ENCODE measurements at places on chromosomes 1 and 21. TPM values are rescaled to one million over a fixed set of nuclear protein-coding genes. Genes with fewer than 3 reads are reported as not detected.

Gene OBSCN
- total RNA-seq = 25.5 TPM

Gene STUM
- 1.6 TPM for total RNA-seq

Gene KRTAP12-2
- 5.6 TPM for total RNA-seq

Gene CELA3A
- total RNA-seq = not detected

Gene UBASH3A
- total RNA-seq = not detected

Gene OR2L5
- not detected for total RNA-seq

Gene TMEM125
- 10.0 TPM for total RNA-seq

Gene GNG4
- total RNA-seq = 0.13 TPM

Gene RCSD1
- 1.3 TPM for total RNA-seq

Gene FLG2
- total RNA-seq = 259 TPM

- no peak overlapping the region for H3K27ac ChIP-seq
- peaks cover 79% of the 10 kb centered on the region for H3K27me3 ChIP-seq
- no peak for DNase-seq
- H3K4me3 ChIP-seq = no peak overlapping the region
- H3K4me1 ChIP-seq = peaks cover 4% of the 10 kb centered on the region
Observed at GRCh38 chr1:28815533-28816185, 3.7 kb downstream of the OPRD1 start.

DNA sequence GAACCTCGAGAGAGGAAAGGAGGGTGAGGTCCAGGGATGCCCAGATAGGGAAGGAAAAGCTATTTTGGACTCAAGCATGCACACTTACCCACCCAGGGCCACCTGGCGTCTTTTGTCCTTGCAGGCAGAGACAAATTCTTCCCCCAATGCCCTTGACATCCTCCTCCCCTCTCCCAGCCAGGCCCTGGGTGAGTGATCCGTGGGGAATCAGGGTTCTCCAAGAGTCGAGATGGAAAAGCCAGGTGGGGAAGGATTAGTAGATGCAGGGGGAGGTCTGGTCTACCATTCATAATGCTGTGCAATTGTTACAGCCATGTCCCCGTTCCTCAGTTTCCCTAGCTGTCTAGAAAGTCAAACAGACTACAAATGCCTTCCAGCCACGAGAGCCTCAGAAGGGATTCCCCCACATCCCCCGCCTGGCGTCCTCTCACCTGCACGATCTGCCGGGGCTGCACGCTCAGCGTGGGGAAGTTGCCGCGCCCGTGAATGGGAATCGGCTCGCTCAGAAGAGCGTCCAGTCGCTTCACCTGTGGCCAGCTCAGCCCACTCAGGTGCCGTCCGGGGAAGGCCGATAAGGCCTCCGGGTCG is 580 bp downstream of the TENT5B start:
- no peaks in the 10 kb centered on the region for H3K27me3 ChIP-seq
- no peaks in the 10 kb centered on the region for H3K36me3 ChIP-seq
- no peak for DNase-seq
- peak overlapping the region; percentile 93 for H3K27ac ChIP-seq
- H3K4me1 ChIP-seq = peaks cover 43% of the 10 kb centered on the region
- H3K4me3 ChIP-seq = peak overlapping the region; percentile 68

DNA sequence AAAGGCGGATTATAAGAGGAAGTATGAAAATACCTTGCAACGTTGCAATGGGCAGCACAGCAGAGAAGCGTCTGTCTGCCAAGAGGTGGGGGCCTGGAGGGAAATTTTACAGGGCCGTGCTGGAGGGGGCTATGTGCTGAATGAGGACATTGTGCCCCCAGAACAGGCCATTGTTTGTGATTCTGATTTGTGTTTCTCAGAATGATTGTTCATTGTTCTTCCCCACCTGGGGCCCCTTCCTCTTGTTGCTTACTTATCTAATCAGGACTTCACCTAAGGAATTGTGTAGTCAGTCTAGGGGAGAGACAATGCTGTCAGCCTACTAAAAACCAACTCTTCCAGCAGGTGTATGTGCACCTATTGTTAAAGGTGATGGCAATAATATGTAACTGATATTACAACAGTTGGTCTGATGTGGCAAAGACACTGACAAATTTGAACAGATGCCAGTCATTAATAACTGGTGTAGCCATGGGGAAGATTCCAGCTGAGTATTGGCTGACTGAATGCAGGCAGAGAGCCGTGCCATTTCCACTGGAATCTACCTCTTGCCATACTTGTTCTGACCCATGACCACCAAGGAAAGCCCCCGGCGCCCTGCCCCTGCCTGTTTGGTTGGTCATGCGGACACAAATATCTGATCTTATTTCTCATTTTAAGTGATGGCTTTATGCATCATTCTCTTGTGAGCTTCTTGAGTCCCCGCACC is 45.2 kb upstream of the PSEN2 start:
- no peak overlapping the region for H3K27ac ChIP-seq
- no peaks in the 10 kb centered on the region for H3K27me3 ChIP-seq
- no peak overlapping the region for H3K4me3 ChIP-seq
- H3K4me1 ChIP-seq = peaks cover 34% of the 10 kb centered on the region

DNA sequence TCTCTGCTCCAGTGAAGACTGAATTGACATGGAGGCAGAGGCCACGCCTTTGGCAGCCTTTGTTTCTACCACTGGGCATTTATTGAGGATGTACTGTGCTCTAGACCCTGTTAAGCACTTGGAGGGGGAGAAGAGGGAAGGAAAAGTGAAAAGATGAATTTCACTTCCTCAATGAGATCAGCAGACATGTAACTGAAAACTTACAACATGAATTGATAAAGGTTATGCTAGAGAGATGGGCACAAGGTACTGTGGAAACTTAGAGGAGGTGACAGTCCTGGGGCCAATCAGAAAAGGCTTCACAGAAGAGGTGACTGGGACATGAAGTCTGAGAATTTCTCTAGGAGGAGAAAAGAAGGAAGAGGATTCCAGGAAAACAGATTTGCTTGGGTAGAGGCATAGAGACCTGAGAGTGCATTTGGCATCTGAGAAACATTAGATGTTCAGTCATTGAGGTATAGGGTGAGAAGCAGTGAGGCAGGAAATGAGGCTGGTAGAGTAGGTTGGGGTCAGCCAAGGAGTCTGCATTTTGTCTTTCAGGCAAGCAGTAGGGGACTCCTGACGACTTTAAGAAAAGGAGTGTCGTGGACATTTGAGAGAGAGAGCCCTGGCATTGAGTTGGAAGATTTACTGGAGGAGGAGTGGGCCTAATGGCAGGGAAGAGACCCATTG is 113.0 kb downstream of the SYT2 start:
- H3K36me3 ChIP-seq = peaks cover 4% of the 10 kb centered on the region
- no peaks in the 10 kb centered on the region for H3K27me3 ChIP-seq
- DNase-seq = no peak
- H3K4me1 ChIP-seq = peaks cover 13% of the 10 kb centered on the region
- H3K27ac ChIP-seq = no peak overlapping the region

GRCh38 chr1:40986956-40987355 is 7.5 kb downstream of the CTPS1 start:
- no peak overlapping the region for H3K4me3 ChIP-seq
- H3K27ac ChIP-seq = no peak overlapping the region
- H3K27me3 ChIP-seq = no peaks in the 10 kb centered on the region
- peaks cover 21% of the 10 kb centered on the region for H3K4me1 ChIP-seq
- H3K36me3 ChIP-seq = peaks cover 73% of the 10 kb centered on the region
- DNase-seq = no peak

- no peaks in the 10 kb centered on the region for H3K27me3 ChIP-seq
- no peak overlapping the region for H3K27ac ChIP-seq
- DNase-seq = no peak
- peaks cover 44% of the 10 kb centered on the region for H3K4me1 ChIP-seq
- no peaks in the 10 kb centered on the region for H3K36me3 ChIP-seq
- H3K4me3 ChIP-seq = no peak overlapping the region
Observed at GRCh38 chr1:183284086-183284485, 98.0 kb downstream of the LAMC2 start.

DNA sequence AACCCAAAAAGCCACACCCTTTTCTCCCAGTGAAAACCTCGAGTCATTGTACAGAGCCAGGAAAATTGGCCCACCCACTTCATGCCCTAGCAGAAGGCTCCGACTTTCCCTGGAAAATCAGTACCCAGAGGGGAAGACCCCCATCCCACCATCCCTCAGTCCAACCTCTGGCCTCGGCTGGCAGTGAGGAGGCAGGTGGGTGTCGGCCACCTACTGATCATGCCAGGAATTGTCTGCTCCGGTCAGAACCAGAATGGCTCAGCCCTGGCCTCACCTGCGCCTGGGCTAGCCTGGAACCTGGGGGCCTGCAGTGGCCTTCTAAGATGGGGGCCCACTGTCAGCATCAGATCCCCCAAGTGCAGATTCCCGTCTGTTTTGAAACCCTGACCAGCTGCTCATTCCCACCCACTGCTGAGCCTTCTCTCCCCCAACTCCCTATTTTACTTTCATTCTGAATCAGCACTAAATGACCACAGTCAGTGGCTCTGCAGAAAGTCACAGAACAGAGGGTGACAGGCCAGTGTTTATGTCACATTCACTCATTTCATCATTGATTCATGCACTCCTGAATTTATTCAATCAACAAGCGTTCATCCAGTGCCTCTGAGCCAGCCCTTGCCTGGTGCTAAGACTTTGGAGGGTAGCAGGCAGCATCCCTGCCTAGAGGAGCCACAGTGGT is 3.0 kb upstream of the S100A9 start:
- no peak overlapping the region for H3K27ac ChIP-seq
- peaks cover 7% of the 10 kb centered on the region for H3K27me3 ChIP-seq
- peaks cover 20% of the 10 kb centered on the region for H3K4me1 ChIP-seq
- no peak for DNase-seq
- H3K36me3 ChIP-seq = no peaks in the 10 kb centered on the region
- H3K4me3 ChIP-seq = no peak overlapping the region

- H3K27me3 ChIP-seq = peaks cover 60% of the 10 kb centered on the region
- H3K4me1 ChIP-seq = no peaks in the 10 kb centered on the region
- no peak overlapping the region for H3K4me3 ChIP-seq
- DNase-seq = no peak
Observed at GRCh38 chr1:36855699-36856494, 178.4 kb downstream of the GRIK3 start.

GRCh38 chr1:170731566-170732251 is 67.8 kb downstream of the PRRX1 start:
- H3K27me3 ChIP-seq = no peaks in the 10 kb centered on the region
- no peaks in the 10 kb centered on the region for H3K4me1 ChIP-seq
- DNase-seq = no peak
- H3K4me3 ChIP-seq = no peak overlapping the region

DNA sequence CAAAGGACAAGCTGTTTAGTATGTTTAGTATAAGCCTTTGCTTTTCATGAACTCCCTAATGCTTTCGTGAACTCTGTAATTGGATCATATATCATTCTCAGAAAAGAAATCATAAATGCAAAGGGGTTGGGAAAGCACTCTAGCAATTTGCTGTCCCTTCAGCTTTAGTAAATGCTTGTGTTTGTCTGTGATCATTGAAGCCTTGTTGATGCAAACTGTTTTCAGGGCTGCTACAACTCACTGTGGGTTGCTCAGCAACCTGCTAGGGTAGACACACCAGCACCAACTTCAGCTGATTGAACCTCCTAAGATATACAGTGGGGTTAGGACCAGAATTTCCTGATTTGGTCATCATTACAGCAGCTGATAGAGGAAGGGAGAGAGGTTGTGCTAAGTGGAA is 95.0 kb downstream of the SGIP1 start:
- H3K36me3 ChIP-seq = no peaks in the 10 kb centered on the region
- H3K4me3 ChIP-seq = no peak overlapping the region
- no peaks in the 10 kb centered on the region for H3K27me3 ChIP-seq

- H3K27ac ChIP-seq = no peak overlapping the region
- H3K36me3 ChIP-seq = no peaks in the 10 kb centered on the region
- H3K4me1 ChIP-seq = no peaks in the 10 kb centered on the region
Observed at GRCh38 chr1:188444526-188444925, 1615.8 kb downstream of the PLA2G4A start.

- no peaks in the 10 kb centered on the region for H3K36me3 ChIP-seq
- H3K27me3 ChIP-seq = peaks cover 4% of the 10 kb centered on the region
- no peak for DNase-seq
- peaks cover 6% of the 10 kb centered on the region for H3K4me1 ChIP-seq
Observed at GRCh38 chr1:202230061-202230938, 36.7 kb downstream of the LGR6 start.

DNA sequence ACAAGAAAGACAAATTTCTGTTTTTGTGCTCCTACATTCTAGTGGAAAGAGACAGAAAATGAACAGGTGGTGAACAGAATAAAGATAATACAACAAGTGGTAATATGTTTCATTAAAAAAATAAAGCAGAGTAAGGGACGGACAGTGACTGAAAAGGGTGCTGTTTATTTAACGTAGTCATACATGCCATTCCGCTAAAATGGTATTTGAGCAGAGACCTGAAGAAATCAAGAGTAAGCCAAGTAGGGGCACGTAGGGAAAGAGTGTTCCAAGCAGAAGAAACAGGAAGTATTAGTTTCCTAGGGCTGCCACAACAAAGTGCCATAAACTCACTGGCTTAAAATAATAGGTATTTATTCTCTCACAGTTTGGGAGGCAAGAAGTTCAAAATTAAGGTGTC is 65.6 kb upstream of the KCTD3 start:
- DNase-seq = no peak
- H3K27ac ChIP-seq = no peak overlapping the region
- no peaks in the 10 kb centered on the region for H3K4me1 ChIP-seq
- H3K27me3 ChIP-seq = no peaks in the 10 kb centered on the region
- no peaks in the 10 kb centered on the region for H3K36me3 ChIP-seq

- H3K36me3 ChIP-seq = no peaks in the 10 kb centered on the region
- peaks cover 58% of the 10 kb centered on the region for H3K4me1 ChIP-seq
- peak overlapping the region; percentile 73 for H3K27ac ChIP-seq
- no peaks in the 10 kb centered on the region for H3K27me3 ChIP-seq
- H3K4me3 ChIP-seq = no peak overlapping the region
- DNase-seq = no peak
Observed at GRCh38 chr1:230824919-230825721, 43.2 kb downstream of the C1orf198 start.

- H3K4me3 ChIP-seq = peak overlapping the region; percentile 46
- H3K36me3 ChIP-seq = no peaks in the 10 kb centered on the region
- H3K27ac ChIP-seq = no peak overlapping the region
- H3K27me3 ChIP-seq = no peaks in the 10 kb centered on the region
- peaks cover 10% of the 10 kb centered on the region for H3K4me1 ChIP-seq
Observed at GRCh38 chr1:184664661-184665060, 90.0 kb downstream of the EDEM3 start.

DNA sequence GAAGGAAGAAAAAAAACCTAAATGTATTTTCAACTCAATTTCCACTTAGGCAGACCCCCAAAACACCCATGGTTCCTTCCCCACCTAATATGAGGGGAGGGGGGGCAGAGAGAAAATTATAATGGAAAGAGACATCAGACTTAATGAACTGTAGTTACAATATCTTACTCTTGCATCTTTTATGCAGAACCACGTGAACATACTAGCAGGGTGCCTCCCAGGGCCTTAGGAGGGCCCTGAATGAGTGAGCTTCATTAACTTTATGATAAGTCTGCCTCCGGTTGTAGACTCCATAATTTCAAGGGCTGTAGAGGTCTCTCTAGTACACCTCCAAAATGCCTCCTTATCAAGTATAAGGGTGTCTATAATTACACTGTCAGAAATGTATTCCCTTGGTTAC is 11.3 kb upstream of the KIRREL1 start:
- peaks cover 6% of the 10 kb centered on the region for H3K4me1 ChIP-seq
- no peak for DNase-seq
- no peak overlapping the region for H3K4me3 ChIP-seq
- H3K27ac ChIP-seq = no peak overlapping the region
- H3K36me3 ChIP-seq = no peaks in the 10 kb centered on the region
- H3K27me3 ChIP-seq = peaks cover 8% of the 10 kb centered on the region

Measured in suprapubic skin (tissue), 4 donors.